NCI-H446 (cell line): ENCODE measurements at places on chromosomes 1 and 21.

DNA sequence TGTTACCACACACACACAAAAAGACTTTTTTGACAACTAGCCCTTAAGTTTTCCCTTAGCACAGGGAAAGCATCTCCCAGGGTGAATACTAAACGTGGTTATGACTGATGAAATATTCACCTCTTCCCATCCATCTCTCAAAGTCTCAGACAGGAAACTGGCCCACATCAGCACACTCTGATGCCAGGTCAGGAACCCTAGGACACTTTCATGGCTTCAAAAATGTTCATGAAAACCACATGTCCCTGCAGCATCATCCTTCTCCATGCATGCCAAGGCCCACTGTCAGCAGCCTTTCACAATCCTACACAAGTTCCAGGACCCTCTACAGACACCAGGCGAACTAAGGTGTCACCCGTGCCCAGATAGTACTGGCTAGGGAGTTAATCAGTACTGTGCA, 68.7 kb downstream of the DNTTIP2 start:
- DNase-seq, result no peak

DNA sequence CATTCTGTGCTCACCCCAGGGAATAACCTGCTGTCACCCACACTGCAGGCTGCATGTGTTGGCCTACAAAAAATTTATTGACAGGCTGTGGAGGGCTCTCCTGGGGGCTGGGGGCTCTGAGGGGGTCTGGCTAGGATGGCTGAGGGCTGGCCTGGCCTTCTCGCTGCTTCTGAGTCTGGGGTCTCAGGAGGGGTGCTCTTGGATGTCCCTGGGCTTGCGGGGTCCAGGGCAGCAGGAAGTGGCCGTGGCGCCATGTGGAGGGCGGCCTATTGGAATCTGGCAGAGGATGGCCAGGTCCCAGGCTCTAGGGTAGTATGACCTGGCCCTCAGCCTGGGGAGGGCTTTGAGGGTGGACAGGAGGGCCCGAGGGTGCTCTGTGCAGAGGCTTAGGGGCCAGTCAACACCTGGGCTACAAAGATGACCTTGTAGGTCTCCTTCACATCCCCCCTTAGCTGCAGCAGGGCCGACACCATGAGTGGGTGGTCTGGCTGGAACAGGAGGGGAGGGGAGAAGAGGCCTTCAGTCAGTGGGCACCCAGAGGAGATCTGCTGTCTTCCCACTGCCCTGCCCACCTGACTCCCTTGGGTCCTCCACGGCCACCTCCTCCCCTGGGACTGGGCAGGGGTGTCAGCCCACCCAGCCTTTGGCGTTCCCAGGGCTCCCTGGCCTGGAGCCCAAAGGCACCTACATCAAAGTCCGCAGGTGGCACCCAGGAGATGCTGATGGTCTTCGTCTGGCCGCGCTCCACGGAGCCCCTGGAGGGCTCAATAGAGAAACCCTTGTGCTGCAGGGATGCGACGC, 3.0 kb upstream of the TMEM52 start:
- DNase-seq, result no peak

GRCh38 chr1:26862781-26863684, at the start of gene SFN:
Gene SFN (plus strand): TSS chr1:26863149. CDS start chr1:26863213, 64 bp downstream.
- DNase-seq, result no peak

DNA sequence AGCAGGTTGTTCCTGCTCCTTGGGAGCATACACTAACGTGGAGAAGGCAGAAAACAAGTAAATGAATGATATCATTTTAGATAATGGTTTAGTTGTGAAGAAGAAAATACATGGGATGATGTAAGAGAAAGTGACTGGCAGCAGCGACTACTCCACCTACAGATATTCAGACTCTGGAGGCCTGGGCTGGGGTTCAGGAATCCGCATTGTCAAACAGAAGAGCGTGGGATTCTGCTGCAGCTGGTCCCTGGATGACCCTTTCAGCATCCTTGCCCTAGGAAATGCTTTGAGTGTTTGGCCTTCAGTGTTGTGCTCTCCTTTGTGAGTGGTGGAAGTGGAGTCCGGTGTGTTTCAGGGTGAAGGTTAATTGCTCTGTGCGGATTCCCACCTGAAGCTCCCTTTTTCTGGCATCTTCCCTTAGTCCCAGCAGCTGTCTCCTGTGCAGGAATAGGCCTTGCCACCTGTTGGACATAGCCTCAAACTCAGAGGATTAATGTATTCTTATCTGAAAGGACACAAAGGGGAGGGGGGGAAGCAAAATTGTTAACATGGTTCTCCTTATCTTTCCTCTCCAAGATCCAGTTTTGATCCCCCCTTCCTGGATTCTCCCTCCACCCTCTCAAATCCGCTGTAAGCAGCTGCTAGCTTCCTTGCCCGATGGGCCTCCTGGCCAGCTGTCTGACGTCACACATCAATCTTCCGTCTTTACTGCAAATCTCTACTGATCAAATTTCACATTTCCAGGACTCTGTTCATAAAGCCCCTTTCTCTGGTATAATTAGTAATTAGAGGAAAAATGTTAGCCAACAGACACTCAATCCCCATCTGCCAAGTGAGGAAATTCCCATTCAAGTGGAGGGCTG, 68.3 kb upstream of the SPAG17 start:
- DNase-seq, result no peak

DNA sequence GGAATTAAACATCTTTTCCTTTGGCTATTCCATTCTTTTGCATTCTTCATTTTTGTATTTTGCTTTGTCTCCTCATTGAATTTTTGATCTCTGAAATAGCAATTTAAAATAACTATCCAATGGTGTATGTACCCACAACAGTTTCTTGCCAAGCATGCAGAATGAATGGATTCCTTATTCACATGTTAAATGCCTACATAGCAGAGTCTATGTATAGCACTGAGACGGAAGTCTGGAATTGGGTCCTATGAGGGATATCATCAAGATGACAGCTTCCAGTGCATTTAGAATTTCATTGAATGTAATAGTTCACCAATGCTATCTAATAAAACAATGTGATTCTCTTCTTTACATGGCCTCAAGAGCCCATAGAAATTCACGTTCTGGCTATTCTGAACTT, 97.5 kb downstream of the MRPS6 start:
- DNase-seq, result no peak

DNA sequence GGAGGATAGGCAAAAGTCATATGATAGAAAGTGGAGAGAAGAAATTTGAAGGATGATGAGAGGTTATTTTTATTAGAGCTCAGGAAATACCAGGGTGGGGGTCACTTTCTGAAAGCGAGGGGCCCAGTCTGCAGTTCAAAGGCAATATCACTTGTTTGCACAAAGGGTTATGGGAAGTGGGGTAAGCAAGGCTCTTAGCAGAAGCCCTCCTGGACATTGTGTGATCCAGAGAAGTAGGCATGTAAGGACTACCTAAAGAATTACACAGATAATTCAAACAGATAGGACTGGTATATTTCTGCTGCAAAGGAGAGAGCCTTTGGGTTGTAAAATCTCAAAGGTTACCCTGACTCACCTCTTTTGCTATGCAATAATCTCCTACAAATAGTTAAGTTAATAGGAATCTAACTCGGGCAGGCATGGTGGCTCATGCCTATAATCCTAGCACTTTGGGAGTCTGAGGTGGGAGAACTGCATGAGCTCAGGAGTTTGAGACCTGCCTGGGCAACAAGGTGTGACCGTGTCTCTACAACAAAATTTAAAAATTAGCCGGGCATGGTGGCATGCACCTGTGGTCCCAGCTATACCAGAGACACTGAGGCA, 25.2 kb upstream of the PRRC2C start:
- DNase-seq, result no peak

- DNase-seq, result peak; percentile 91
Observed at GRCh38 chr1:156689035-156689952, 12.1 kb upstream of the NES start.

- no peak for DNase-seq
Observed at GRCh38 chr1:54163051-54163450, 10.3 kb upstream of the CDCP2 start.

DNA sequence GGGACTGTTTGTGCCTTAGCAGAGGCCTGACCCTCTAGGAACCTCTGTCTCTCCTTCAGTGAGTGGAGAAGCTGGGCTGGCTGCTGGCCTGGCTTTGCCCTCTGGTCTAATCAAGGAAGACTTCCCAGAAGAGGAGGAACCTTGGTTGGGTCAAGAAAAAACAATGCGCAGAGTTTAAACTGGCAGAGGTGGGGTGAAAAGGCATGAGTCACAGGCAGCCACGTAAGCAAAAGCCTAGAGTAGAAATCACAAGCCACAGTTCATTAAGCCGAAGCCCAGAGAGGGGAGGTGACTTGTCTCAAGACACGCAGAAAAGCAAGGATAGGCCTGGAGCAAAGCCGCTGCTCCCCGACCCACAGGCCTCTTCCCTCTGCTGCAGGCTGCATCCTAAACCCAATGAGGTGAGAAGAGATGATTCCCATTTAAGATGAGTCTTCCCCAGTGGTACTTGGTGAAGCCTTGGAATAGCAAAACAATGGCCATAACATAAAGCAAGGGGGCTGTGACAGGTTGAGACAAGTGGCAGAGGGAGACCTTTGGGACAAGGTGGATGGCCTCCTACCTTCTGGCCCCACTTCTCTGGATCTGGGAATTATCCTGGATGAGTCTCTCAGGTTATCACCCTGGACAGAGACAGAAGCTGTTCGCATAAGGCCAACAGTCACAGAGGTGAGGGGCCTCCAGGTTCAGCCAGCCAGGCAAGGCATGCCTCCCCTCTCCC, 7.7 kb downstream of the PDZK1IP1 start:
- DNase-seq, result no peak

DNA sequence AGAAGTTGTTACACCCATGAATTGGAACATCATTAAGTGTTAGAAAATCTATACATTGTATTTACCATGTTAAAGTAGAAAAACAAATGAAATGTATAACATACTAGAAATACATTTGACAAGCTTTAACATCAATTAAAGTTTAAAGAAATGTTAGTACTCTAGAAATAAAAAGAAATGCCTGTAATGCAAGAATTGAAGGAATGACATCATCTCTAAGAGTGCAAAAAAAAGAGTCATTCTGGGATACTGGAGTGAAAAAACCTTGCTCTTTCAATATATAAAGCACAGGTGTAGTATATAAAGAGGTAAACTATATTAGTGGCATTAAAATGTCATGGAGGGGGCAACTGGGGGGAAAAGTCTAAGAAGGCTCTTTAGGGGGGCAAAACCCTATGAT, 210.8 kb upstream of the PLD5 start:
- no peak for DNase-seq

- no peak for DNase-seq
Observed at GRCh38 chr1:16181887-16182719, 26.2 kb upstream of the EPHA2 start.

DNA sequence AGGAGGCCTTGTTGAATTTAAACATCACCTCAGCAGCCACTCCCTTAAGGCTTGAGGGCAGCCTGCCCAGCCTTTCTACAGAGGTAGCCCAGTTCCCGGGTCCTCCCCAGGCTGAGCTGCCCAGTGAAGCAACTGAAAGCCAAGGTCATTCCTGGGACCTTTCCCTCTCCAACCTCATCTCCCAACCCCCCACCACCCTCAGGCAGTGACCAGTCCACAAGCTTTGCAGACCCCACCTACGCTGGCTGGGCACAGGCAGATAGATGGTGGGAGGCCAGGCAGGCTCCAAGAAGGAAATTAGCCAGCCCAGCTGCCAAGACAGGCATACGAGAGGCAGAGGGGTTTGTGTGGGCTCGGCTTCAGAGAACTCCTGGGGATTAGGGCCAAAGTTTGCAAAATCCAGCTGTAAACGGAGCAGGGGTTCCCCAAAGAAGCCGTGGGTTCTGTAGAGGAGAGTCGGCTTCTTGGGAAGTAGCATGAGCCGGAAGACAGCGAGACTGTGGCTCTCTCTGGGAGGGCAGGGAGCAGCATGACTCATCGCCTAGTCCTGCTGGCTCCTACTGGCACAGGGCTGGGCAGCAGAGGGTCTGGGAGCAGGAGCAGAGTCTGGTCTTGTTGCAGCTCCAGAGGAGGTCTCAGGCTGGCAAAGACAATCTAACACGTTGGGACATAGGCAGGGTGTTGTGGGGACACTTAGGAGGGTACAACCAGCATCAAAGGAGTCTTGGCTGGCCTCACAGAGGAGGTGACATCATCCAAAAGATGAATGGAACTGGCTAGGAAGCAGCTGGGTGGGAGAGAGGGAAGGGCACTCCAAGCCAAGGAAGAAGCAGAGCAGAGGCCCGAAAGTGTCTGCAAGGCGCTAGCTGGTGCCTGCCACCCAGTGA, 2.8 kb upstream of the ZC3H12A start:
- peak; percentile 86 for DNase-seq

- no peak for DNase-seq
Observed at GRCh38 chr1:19037659-19038058, 81.2 kb upstream of the IFFO2 start.

DNA sequence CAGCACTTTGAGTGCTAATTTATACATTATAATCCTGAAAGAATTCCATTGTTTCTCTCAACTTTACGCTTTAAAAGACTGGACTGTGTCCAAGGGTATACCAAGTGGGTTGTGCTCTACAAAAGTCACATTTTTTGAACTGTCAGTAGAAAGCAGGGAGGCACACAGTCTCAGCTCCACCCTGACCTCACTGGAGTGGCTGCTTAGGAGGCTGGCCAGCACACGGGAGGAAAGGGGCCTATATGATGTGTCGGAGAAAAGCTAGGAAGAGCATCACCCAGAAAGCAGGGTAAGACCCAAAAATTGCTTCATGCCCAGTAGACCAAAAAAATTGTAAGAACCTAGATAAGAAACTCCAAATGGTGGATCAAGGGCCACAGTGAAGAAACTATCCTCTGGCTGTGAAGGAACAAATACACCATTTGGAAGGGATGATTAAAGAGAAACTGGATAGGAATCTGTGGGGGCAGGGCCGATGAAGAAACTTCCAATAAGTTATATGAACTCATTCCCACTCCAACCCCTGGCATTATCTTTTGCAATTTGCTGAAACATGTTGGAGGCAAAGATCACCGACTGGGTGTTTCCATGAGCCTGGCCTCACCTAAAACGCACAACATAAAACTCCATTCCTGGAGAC, 1.9 kb downstream of the S100A10 start:
- DNase-seq, result no peak

- peak; percentile 56 for DNase-seq
Observed at GRCh38 chr1:180533266-180533987, 25.3 kb upstream of the OVAAL start.

DNA sequence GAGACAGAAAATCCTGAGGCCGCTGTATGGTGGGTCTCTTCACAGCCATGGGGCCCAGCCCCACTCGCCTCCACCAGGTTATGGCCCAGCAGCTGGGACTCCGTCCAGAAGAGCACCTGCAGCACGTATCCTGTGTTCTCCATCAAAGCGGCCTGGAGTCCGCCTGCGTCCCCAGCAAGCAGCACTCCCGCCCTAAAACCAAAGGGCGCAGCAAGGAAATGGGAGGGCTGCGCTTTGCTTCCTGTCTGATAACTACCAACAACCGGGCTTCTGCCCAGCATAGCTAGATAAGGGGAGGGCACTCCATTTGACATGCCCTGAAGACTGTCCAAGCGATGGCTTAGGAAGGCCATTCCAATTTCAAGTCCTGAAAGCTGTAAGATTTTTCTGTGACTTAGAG, 119.9 kb downstream of the KCNJ15 start:
- no peak for DNase-seq

DNA sequence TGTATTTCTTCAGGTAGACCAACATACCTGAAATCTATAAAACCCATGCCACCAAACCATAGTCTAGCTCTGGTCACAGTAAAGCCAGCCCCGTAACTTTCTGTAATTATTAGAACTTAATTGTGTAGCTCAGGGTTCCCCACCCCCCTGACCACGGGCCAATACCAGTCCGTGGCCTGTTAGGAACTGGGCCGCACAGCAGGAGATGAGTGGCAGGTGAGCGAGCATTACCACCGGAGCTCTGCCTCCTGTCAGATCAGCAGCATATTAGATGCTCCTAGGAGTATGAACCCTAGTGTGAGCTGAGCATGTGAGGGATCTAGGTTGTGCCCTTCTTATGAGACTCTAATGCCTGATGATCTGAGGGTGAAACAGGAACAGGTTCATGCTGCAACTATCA, 14.6 kb downstream of the TENT5C start:
- DNase-seq, result no peak
